Mammary epithelial cell (primary cell): ENCODE measurements at places on chromosomes 1 and 21. TPM values are rescaled to one million over a fixed set of nuclear protein-coding genes. Genes with fewer than 3 reads are reported as not detected.

The AVPR1B gene
- polyA plus RNA-seq = not detected

The LCE1E gene
- polyA plus RNA-seq = 3.4 TPM

The SPRR1B gene
- 168 TPM for polyA plus RNA-seq

The LMOD1 gene
- polyA plus RNA-seq = not detected

The MSH4 gene
- 0.01 TPM for polyA plus RNA-seq

The FAM163A gene
- not detected for polyA plus RNA-seq

The ADAMTS1 gene
- polyA plus RNA-seq = 72.7 TPM

The CYP4A22 gene
- not detected for polyA plus RNA-seq

DNA sequence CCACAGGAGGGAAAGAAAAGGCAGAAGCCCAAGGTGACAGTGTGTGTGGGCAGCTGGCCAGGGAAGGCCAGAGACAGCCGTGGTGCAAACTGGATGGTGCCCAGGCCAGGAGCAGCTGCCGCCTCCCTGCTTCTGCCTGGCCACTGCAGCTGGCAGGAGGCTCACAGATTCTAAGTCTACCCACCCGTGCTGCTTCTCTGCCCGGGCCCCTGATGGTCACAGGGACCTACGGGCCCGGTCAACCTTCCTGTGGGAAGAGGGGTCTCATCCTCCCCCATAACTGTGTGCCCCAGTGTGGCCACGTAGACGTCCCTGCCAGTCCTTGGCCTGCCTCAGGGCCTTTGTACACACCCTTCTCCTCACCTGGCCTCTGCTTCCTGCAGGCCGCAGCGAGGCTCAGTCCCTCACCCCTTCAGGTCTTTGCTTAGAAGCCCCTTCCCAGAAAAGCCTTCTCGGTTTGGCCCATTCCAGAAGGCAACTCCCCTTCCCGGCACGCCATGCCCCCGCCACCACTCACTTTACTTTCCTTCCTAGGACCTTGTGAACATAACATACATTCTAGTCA, 192.6 kb upstream of the AJAP1 start:
- no peak for DNase-seq

GRCh38 chr1:235974616-235975015, 90.3 kb downstream of the NID1 start:
- DNase-seq = no peak

DNA sequence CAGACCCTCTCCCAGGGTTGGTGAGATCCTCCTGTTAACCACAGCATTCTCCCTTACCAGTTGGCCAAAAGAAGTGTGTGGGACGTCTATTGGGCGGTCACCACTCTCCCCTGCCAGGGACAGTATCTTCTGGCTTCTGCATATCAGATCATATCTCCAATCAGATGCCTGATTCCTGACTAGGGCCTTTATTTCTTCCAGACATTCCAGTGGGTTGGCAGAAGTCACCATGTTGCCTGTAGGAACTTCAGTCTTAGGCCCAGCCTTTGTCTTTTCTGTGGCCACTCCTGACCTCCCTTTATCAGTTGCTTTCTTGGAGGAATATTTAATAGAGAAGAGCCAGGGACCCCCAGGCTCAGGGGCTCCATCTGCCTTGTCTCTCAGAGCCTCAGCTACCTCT, 130.4 kb upstream of the F3 start:
- no peak for DNase-seq

- DNase-seq = no peak
Observed at GRCh38 chr1:56404066-56404465, 175.3 kb downstream of the PLPP3 start.

DNA sequence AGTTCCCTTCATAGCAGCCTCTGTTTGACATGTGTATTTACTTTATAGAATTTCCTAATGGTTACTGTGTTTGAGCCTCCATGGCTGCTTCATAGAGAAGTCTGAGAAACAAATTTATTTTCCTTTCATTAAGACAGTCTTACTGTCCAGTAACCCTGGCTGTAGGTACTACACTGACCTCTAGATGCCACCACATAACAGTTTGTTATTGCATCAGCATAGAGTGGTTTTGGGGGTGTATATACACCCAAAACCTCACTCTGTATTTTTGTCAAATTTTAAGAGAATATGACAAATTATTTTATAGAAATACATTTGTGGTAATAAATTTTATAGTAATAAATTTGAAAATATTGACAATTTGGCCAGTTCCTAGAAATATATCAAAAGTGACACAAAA, 57.3 kb downstream of the OBSCN start:
- DNase-seq = no peak

- DNase-seq = no peak
Observed at GRCh38 chr1:3541936-3542335, 69.4 kb downstream of the MEGF6 start.

DNA sequence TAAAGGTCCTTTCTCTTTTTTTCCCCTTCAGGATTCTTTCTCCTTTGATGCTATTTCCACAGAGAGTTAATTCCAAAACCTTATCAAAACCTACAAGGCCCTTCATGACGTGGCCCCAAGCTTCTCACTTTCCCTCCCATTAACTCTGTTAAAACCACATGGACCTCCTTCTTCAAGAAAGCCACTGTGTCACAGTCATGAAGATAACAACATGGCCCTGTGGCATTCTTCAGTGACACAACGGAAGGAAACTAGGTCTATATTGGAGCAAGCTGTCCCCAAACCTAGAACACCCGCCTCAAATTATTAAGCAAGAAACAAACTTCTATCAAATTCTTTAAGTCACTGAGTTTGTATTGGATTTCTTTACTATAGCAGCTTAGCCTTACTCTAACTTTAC, 611.1 kb downstream of the NUF2 start:
- no peak for DNase-seq

DNA sequence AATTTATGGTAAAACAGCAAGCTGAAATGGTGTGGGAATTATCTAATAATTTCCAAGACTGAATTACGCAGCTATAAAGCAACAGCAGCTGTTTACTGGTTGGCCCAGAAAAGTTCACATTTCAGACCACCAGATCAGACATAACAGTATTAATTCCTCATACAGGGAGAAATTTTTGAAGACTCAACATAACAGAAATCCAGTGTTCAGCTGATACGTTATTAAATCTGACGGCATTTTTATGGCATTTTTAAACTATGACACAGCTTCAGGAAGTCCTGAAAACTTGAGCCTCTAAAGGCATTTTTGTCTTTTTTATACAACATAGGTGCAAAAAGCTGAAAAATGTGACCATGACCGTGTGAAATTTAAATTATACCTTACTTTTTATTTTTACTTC, 91.2 kb downstream of the APP start:
- no peak for DNase-seq

DNA sequence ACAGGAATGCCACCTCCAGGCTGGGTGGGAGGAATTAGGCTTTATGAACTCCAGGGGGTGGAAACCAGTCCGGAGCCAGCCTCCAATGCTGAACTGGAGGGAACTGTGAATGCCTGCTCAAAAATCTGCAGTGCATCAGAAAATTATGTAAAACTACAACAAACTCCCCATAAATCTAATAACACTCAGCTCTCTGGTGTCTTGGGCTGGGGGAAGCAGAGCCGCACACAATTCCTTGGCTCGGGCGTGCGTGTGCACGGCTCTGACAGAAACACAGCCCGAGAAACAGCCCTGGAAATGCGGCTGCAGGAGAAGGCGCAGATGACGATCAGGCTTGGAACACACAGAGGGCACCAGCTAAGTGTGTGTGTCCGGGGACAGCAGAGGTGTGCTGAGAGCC, 127.6 kb upstream of the VAMP3 start:
- DNase-seq = no peak

DNA sequence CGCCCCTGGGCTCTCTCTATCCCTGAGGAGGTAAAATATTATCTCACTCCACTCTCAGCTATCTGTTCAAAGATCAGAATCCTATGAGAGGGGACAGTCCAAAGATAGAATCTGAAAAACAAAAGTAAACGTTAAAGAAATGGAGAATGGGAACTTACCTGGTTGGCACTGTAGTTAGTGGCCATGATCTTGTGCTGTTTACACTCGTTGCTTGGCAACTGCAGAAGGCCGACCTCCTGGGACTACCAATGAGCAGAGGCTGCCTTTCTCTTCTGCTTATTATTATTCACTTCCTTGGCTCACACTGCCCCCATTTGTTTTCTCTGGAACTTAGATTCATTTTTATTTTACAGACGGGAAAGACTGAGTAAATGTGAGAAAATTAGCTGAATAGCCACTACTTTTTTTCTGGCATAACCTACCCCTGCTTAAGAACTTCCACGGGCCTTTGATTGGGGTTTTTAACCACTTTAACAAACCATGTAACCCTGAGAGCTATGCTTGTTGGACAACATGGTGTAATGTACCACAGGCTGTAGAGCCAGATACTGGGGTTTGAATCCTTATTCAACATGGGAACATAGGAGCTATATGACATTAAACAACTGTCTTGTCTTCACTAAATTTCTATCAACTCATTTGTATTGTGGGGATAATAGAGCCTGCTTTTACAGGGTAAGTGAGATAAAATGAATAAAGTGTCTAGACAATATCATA, at the start of gene CFAP126:
Gene CFAP126, minus strand, starts transcription at position 193 of the 717 bp plus-strand sequence. Its CDS starts 8 bp downstream, at position 185.
- DNase-seq = peak; percentile 72

- no peak for DNase-seq
Observed at GRCh38 chr1:24536391-24536840, 19.5 kb upstream of the NCMAP start.

DNA sequence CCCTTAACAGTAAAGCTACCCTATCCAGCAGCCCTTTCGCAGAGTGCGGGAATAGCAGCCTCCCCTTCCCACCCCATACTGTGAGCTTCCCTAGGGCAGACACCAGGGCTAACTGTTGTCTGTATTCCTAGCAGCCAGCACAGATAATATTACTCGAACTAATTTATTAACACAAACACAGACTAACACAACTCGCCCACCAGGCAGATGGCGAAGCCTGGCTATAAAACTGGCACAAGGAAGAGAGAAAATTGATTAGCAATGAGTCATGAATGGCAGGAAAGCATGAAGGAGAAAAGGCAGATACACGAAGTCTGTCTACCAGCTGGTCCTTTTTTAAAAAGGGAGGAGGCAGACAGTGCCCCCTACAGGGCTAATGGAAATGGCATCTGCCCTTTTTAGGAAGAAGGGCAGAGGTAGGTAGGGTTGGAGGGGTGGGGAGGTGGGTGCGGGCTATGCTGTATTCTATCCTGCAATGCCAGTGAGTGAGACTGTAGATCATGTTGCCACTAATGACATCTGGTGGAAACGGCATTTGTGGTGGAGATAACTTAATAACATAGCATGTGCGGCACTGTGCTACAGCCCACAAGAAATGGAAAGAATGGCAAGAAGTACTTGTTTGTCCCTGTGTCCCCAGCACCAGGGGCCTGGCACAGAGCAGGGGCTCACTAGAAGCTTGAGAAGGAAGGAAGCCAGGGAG, 30.6 kb upstream of the CTPS1 start:
- peak; percentile 76 for DNase-seq

- DNase-seq = no peak
Observed at GRCh38 chr1:1432274-1432950, 3.1 kb upstream of the VWA1 start.

- DNase-seq = no peak
Observed at GRCh38 chr1:180175806-180176205, 21.1 kb downstream of the QSOX1 start.

GRCh38 chr1:223482766-223483165, 89.6 kb downstream of the CCDC185 start:
- no peak for DNase-seq

DNA sequence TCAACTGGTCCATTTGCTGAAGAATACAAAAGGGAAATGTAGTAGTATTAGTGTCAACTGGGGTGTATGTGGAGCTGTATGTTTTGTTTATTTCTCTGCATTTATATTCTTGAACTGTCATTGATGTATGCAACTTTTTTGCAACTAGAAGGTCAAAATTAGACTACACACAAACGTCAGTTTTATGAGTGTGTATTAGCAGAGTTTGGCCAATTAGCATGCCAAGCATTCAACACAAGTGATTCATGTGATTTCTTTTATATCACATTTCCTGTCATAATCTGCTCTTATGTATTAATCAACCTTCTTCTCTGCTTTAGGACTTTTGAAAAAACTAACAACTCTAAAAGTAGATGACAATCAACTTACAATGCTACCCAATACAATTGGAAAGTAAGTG, 211.1 kb downstream of the LRRC40 start:
- no peak for DNase-seq

- peak; percentile 70 for DNase-seq
Observed at GRCh38 chr21:44949779-44950198, 10.0 kb downstream of the SLX9 start.

GRCh38 chr1:56436912-56437417, 142.4 kb downstream of the PLPP3 start:
- no peak for DNase-seq

DNA sequence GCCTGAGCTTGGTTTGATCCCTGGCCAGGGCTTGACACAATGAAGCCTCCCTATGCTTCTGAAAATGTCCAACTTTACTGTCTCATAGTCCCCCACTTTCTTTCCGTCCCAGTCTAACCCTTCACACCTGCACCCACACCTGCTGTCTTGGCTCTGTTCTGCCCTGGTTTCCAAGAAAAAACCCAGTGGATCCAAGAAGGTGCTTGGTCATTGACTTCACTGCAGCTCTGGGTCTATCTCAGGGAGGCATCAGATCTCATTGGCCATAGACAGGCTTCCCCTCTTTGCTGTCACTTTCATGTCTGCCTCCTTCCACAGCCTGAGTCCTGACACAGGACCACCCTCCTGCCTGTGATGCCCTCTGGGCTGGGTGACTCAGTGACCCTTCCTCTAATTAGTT, 37.8 kb upstream of the ETV3 start:
- DNase-seq = no peak

DNA sequence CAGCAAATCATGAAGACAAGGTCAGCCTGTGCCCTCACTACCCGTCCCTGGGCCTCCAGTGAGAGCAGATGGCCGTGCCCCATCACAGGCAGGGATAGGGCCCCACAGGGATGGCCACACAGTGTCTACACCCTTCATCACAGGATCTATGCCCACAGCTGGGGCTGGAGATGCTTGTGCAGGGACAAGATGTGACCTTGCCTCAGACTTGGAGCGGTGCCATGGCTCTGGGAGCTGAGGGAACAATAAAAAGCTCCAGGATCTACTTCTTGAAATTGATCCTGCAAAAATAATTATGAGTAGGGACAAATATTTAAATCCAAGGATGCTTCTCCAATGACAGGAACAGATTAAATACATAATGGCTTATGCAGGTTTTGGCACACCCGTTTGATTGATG, 25.4 kb upstream of the TCEA3 start:
- no peak for DNase-seq

GRCh38 chr1:48619539-48619938, 147.5 kb upstream of the SPATA6 start:
- peak; percentile 72 for DNase-seq

DNA sequence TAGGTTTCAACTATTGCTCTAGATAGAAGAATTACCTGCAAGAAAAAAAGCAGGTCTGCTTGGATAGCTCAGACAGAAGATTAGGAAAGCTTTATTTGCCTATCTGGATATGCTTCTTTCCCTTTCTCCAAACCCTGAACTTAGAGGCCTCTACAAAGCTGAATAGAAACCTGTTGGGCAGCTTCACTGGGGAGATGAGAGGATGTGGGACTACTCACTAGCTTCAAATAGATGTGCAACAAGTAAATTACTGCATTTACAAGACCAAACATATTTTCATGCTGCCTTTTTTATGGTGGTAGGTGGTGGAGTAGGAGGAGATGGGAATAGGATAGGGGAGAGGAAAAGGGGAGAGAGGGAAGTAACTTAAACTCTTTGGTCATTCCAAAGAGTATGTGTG, 6.4 kb downstream of the CLCA2 start:
- peak; percentile 64 for DNase-seq

GRCh38 chr1:68234094-68234493, 1.8 kb upstream of the WLS start:
- DNase-seq = no peak

- no peak for DNase-seq
Observed at GRCh38 chr1:54546651-54547401, 1.2 kb upstream of the ACOT11 start.

GRCh38 chr1:21531241-21531640, 22.0 kb downstream of the ALPL start:
- no peak for DNase-seq

- DNase-seq = no peak
Observed at GRCh38 chr1:82555501-82555900, 754.8 kb downstream of the ADGRL2 start.
